ENCODE measurements at places on chromosomes 16 and 17.

GRCh38 chr17:61389670-61390478, 9.8 kb upstream of the TBX2 start:
- no peak for DNase-seq

- DNase-seq, result no peak
Observed at GRCh38 chr17:27846042-27846655, 45.8 kb upstream of the NOS2 start.

DNA sequence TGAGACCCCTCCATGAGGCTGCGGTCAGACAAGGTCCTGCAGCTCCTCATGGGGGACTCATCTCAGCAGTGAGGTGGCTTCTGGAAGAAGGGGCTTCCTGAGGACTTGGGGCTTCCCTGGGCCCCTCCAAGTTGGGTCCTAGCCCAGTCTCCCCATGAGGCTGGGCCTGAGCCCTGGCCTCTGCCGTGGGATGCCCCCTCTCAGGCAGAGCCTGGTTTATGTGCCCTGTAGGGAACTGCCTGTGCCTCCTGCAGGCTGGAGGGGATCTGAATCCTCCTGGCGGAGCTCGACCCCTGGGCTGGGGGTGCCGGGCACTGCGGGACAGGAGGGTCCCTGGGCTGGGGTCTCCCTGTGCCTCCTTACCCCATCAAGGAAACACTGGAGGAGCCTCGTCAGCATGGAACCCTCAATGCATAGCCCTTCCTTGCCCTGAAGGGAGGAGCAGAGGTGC, 45.8 kb downstream of the TNFRSF13B start:
- DNase-seq, result no peak

DNA sequence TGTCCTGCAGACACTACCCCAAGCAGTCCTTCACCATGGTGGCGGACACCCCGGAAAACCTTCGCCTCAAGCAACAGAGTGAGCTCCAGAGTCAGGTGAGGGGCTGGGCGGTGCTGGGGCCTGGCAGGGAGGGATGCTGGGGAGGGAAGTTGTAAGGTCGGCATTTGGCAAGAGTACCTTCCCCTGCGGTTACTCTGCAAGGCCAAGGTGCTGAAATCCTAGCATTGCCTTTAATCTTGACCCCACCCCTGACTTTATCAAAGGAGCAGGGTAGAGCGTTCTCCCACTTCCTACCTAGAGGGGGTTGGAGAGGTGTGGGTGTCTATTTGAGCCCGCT, 20.5 kb downstream of the LASP1 start:
- no peak for DNase-seq
